Activated CD4-positive, alpha-beta memory T cell treated with anti-CD3 and anti-CD28 coated beads for 36 hours (primary cell): ENCODE measurements at places on chromosomes 1 and 21.

- DNase-seq = no peak
Measured at GRCh38 chr1:109877776-109878175, 32.9 kb upstream of the CSF1 start.

- no peak for DNase-seq
Measured at GRCh38 chr1:18350747-18351146, 130.0 kb upstream of the KLHDC7A start.

DNA sequence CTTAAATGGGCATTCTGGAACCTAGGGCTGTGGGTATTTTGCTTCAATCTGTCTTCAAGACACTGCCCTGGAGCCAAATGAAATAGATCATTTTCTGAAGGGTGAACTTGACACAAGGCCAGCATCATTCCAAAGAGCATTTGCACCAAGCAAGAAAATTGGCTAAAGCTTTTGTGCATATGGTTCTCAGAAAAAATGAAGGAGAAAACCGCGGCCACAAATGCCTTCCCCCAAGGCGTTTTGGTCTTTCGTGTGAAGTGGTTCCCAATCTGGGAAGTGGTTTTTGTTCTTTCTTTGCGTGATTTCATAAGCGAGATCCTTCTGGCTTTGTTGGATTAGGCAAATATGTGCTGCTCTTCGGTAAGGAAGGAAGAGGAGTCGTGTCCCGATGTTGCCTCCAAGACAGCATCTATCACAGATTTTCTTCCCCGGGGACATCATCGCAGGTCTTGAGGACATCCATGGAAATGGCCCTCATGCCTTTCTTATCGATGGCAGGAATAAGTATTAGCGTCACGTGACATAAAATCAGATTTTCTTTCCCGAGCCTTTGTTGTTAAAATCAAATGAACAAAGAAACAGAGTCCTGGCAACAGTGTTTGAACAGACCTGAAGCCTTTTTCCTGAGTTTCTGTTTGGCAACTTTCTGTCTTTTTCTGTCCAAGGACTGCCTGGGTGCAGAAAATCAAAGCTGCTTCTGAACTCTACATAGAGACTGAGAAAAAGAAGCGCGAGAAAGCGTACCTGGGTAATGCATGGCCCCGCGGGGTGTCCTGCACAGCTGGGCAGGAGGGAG is 31.0 kb downstream of the ATP5PO start:
- no peak for DNase-seq

GRCh38 chr1:199721001-199721400 is 306.5 kb upstream of the NR5A2 start:
- no peak for DNase-seq

DNA sequence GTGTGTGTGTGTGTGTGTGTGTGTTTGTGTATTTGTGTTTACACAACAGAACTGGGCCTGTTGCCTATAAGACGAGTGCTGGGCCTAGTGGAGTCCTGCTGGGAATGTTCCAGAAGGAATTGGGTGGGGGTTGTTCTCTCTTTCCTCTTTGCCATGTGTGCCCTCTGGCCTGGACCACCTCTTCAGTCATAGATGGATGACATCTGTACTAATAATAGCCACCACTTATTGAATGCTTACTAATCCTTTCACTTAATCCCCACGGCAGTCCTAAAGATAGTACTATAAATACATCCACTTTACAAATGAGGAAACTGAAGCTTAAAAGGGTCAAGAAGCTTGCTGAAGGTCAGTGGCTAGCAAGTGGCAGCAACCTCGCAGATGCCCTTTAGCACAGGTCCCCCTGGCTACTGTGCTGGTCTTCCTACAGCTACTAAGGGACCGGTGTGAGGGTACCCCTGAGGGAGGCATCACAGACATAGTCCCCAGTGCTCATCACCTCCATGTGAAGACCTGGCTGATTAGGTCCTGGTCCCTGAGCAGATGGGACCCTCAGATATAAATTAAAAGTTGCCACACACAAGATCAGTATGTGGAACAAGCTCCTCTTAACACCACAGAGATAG is 55.2 kb upstream of the KIF1B start:
- no peak for DNase-seq

- DNase-seq = no peak
Measured at GRCh38 chr1:53579221-53580008, 120.2 kb downstream of the DMRTB1 start.

DNA sequence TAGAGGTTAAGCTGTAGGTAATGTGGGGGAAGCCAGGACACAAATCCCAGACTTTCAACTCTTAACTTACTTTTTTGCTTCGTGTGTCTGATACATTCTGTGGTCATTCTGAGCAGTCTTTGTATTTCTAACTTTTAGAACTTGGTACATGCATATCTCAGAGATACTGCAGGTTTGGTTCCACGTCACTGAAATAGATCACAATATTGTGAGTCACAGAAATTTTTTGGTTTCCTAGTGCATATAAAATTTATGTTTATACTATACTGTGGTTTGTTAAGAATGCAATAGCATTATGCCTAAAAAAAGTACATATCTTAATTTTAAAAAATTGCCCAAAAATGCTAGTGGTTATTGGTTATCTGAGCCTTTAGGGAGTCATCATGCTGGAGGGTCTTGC is 3.2 kb downstream of the URB2 start:
- DNase-seq = no peak

- DNase-seq = no peak
Measured at GRCh38 chr1:93488207-93488606, 40.3 kb downstream of the FNBP1L start.

GRCh38 chr1:247535402-247535801 is 838 bp downstream of the OR2C3 start:
- no peak for DNase-seq

- no peak for DNase-seq
Measured at GRCh38 chr1:28815533-28816185, 3.7 kb downstream of the OPRD1 start.

DNA sequence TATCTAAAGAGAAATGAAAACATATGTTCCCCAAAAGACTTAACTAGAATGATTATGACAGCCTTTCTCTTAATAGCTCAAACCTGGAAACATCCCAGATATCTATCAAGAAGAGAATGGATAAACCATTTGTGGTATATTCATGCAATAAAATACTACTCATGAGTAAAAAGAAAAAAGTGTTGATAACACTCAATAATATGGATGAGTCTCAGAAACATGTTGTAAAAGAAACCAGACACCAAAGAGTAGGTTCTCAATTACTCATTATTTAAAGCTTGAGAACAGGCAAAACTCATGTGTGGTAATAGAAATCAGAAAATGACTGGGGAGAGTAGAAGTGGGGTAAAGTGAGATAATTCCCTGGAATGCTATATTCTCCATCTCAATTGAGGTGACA is 154.1 kb downstream of the PHTF1 start:
- no peak for DNase-seq

DNA sequence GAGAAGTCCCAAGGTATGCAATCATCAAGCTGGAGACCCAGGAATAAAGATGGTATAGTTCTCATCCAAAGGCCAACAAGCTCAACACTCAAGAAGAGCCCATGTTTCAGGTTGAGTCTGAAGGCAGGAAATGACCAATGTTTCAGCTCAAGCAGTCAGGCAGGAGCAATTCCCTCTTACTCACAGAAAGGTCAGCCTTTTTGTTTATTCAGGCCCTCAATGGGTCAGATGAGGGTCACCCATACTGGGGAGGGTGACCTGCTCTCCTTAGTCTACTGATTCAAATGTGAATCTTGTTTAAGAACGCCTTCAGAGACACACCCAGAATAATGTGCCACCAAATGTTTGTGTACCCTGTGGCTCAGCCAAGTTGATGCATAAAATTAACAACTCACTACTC is 262.4 kb downstream of the USP25 start:
- DNase-seq = no peak

DNA sequence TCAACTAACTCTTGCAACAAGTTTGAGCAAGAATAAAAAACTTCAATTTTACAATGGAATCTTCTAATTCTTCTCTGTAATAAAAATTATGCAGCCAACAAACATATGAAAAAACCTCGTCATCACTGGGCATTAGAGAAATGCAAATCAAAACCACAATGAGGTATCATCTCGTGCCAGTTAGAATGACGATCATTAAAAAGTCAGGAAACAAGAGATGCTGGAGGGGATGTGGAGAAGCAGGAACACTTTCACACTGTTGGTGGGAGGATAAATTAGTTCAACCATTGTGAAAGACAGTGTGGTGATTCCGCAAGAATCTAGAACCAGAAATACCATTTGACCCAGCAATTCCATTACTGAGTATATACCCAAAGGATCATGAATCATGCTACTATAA is 327.5 kb upstream of the LYPLAL1 start:
- DNase-seq = no peak

- DNase-seq = no peak
Measured at GRCh38 chr21:46596201-46596600, 8.7 kb downstream of the S100B start.

- no peak for DNase-seq
Measured at GRCh38 chr1:209411491-209411929, 172.0 kb upstream of the CAMK1G start.

GRCh38 chr1:13930151-13930550 is 230.2 kb downstream of the PRDM2 start:
- DNase-seq = peak; percentile 39

GRCh38 chr21:38768471-38769063 is 37.2 kb upstream of the ETS2 start:
- DNase-seq = peak; percentile 86

DNA sequence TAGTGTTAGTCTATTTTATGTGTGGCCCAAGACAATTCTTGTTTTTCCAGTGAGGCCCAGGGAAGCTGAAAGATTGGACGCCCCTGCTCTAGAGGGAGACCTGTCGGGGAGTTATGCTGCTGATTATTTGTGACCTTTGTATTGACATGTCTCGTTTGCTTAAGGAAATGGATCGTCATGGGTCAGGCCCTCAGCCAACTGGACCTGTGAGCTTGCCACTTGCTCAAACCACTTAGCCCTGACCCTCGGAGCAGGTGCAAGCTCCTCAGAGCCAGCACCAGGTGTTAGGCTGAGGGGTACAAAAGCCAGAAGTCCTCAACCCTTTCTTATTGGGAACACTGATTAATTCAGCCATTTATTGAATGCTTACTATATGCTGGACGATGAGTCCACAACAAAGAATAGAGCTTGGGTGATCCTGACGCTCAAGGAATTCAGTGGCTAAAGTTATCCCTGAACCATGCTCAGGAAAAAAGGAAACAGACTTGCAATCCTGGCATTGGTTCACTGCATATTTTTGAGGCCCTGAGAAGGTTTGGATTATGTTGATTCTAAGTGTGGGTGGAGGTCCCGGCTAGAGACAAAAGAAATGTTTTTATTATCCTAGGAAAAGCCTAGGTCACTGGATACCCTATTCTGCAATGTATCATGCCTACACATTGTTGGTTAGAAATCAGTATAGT is 19.0 kb downstream of the TGFB2 start:
- DNase-seq = no peak

GRCh38 chr1:55592122-55592521 is 377.0 kb upstream of the USP24 start:
- DNase-seq = no peak

DNA sequence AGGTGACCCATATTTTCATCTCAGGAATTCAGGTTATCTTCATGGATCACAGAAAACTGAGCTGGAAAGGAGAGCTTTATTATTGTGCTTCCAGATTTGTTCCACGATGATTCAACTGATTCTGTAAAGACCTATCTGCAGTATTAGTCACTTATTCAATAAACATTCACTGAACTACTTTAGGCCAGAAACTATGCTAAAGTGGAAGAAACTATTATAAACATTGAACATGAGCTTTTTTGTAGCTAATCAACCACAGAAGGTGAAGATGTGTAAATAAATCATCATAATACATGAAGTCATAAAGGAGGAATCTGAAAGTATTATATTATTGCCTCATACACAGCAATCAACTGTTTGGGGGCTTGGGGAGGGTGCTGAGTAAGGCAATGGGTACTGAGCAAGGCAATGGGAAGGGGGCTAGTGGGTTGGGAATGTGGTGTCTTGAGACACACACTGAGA is 30.6 kb upstream of the EXO1 start:
- DNase-seq = no peak

GRCh38 chr1:21590126-21590880 is 78.9 kb downstream of the RAP1GAP start:
- DNase-seq = no peak
